ENCODE measurements at places on chromosomes 7 and 10.

DNA sequence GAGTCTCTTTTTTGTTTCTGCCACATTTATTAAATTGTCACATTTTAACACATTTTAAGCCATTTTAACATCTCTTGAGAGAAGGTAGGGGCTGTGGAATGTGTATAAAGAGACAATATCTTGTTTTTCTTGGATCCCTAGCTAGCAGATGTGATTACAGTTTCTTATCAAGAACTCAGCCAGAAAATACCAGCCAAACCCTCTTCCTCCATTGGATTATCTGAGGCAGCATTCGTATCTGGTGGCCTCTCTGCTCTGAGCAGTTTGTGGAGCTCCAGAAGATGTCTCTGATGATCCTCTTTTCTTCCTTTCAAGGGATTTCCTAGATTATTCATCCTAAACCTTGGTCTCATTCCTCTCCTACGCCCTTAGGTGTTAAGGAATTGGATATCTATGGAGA lies 35.3 kb upstream of the PFKFB3 start:
- DNase-seq: no peak

DNA sequence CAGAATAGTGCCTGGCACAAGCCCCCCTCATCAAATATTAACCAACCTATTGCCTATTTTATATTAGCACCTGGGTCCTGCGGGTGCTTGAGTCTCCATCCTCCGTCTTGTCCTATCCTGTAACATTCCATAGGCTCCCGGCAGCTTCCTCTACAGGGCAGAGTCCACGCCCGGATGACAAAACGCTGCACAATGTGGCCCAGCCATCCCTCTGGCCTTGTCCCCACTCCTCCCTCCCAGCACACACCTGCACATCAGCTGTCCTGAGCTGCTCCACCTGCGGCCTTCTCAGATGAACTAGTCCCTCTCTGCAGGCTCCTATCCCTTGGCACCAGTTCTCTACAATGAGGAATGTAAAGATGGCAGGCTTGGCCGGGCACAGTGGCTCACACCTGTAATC lies 153.5 kb upstream of the PDE1C start:
- DNase-seq: no peak

DNA sequence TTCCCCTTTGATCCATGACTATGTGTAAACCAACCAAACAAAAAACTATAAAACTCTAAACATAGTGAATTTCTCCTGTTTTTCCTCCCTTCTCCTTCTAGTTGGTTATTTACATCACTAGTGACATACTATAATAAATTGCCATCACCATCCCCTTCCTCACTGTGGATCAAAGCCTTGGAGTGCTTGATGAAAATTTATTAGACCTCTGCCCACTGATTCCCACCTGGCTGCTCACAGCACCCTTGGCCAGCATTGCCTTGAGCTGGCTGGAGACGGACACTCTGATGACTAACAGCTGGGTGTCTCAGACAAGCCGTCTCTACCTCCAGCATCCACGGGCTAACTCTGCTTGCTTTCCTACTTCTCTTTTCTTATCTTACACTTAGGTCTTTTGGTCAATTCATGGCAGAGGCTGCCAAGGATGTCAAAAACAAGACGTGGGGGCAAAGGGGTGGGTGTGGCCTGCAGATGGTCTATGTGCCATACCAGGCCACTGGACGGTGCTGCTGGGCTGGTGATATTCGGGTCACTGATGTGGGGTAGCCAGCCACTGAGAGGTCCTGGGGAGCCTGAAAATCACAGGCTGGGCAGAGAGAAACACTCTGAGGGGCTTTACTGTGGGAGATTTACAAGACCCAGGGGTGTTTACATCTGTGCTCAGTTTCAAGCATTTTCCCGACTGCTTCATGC lies 207.8 kb downstream of the TAX1BP1 start:
- no peak for DNase-seq

- DNase-seq: no peak
Measured at GRCh38 chr10:69899727-69900595, 98.3 kb downstream of the COL13A1 start.

- no peak for DNase-seq
Measured at GRCh38 chr10:89392974-89393373, 551 bp downstream of the IFIT1 start.

DNA sequence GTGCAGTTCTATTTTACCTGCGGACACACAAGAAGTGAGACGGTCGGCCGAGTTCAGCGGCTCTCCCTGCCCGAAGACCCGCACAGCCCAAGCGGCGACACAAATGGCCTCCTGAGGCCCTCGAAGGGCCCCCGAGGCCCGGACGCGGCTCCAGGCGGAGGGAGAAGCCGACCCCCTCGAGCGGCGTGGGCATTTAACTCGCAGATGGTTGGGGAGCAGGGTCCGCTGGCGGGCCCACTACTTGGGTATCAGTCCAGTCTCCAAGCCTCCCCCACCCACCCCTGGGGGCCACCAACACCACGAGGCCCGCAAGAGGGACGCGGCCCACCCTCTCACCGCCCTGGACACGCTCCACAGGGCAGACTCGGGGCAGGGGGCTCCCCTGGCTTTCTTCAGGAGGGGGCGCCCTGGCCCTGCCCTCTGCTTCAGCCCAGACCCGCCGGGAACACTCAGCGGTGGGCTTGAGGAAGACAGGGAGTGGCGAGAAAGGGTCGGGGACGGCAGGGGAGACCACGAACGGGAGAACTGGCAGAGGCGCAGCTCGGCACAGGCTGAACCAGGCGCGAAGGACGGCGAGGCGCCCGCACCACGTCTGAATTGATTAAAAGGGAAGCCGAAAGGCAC lies 1.7 kb downstream of the IGF2BP3 start:
- no peak for DNase-seq

- no peak for DNase-seq
Measured at GRCh38 chr7:70193514-70193913, 595.2 kb downstream of the AUTS2 start.

DNA sequence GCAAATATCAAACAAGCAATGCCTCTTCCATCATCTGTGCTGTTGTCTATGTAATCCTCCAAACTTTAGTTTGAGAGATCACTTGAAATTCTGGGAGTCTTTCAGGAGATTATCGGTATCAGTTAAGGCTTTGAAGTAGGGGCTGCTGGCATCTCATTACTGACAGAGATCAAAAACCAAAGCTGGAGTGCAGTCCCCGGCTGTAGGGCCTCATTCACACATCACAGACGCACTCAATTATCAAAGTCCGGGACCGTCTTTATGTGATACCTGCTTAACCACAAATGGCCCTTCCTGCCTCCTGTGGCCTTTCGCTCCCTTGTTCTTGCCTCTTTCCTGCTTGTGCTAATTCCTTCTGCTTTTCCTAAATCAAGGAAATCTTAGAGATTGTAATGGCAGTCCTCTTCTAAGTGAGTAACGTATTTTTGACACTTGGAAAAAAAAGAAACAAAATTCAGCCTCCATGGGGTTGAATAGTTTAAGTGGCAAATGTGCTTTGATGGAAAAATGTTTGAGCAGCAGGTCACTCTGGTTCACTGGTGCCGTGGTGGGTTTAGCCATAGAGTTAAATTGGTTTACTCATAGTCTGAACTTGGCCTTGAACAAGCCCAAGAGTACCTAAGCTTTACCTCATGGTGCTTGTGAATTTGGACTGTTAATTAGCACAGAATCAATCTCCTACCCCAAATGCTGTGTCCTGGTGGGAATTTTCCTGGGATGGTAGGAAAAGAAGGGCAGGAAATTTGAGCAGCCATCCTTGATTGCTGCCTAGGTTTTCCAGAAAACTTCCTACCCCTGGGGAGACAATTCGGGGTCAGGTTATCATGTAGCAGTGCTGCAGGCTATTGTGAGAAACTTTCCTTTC lies 178.9 kb upstream of the LYZL1 start:
- no peak for DNase-seq

GRCh38 chr10:1243486-1244234 lies 187.5 kb downstream of the WDR37 start:
- no peak for DNase-seq

DNA sequence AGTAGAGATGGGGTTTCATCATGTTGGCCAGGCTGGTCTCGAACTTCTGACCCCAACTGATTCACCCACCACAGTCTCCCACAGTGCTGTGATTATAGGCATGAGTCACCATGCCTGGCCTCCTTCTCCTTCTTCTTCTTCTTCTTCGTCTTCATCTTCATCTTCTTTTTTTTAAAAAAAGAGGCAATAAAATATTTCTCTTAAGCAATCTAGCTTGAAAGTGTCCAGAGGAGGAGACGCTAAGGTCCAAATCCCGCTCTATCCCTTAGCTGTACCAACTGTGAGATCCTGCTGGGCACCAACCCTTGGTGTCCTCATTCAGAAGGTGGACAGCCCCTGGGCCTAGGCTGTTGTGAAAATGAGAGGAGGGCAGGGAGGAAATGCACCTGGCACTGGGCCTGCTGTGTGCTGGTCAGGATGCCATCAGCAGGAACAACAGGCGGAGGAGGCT lies 13.9 kb upstream of the PSAP start:
- no peak for DNase-seq

DNA sequence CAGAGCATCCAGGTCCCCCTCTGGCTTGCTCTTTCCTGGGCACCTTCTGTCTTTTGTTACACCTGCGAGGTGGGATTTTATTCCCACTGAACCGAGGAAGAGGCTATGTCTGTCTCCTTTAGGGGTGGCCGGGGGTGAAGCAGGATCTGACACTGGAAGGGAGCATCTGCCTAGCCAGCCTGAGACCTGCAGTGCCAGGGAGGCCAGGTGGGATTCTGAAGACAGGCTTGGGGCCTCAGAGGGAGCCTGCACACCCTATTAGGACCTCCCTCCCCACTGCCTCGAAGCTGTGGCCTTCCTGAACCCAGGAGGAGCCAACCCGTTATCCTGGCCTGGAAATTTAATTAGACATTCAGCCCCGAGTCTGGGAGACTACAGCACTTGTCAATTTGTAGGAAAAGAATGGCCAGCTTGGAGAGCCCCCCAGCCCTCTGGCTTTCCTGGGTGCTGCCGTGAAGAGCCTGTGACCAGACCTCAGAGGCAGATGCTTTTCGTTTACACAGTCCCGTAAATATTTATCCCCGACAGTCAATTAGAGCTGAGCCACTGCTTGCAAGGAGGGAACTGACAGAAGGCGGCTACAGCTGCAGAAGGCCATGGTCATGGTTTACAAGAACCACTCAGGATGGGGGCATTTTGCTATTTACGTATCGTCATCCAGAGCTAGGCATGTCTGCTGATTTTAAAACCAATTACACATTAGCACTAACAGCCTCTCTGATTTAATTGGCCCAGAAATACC lies 19.7 kb downstream of the CHAT start:
- no peak for DNase-seq

GRCh38 chr7:26157520-26158105 lies 5.6 kb downstream of the NFE2L3 start:
- DNase-seq: no peak

- no peak for DNase-seq
Measured at GRCh38 chr10:43259213-43259991, 7.5 kb downstream of the RASGEF1A start.

DNA sequence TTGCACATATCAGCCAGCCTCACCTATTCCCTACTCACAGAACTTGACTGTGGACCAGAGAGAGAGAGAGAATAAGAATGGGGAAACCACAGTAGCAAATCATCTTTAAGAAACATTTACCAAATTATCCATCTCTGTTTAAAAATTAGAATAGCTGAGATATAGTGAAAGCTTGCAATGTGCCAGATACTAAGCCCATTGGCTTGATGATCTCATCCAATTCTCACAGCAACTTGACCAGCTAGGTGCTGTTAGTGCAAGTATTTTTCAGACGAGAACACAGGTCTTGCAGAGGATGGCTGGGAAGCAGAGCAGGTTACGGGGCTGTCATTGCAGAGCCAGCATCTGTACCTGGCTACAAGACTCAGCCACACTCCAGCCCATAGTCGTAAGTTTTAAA lies 50.9 kb downstream of the KLF6 start:
- DNase-seq: no peak

DNA sequence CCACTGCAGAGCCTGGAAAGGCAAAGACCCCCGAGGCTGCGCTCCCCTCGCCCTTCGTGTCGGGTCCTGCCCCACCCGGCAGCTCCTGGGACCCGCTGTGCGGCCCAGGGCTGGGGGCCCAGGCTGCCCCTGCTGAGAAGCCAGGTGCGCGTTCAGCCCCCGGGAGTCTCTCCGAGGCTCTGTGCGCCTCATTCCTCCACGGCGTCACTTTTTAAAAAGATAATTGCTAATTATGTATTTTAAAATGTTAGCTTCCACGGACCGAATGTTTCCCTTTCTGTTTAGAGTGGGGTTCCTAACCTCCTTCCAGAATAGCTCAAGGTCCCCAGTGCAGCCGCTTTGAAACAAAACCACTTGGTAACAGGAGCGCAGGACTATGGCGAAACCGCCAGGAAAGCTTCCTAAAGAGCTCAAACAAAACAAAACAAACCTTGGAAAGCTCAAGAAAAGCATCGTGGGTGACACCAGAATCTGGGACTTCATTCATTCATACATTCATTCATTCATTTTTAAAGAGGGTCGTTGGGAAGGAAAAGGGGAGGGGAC lies 45.6 kb downstream of the PDIA4 start:
- no peak for DNase-seq

GRCh38 chr7:151694441-151694827 lies 174.7 kb upstream of the RHEB start:
- no peak for DNase-seq

DNA sequence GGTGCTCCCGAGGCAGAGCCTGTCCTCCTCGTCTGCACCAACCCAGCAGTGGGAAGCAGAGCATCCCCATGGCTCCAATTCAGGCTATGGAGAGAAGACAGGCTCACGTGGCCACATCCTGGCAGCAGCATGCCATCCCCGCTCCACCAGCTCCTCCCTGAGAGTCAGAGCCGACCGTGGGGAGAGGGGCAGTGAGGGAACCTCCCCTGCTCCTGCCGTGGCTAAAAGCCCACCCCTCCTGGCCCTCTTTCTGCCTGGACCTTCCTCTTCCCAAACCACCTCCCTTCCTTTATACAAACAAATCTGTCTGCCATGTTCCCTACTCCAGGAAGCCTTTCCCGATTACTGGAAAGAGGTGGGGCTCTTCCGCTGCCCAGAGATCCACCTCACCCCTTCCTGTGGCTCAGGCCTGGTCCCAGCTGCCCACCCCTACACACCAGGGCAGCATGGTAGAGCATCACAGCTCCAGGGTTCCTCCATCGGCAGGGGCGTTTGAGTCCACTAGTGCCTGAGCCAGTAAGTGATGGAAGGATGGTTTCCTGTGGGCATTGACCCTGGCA lies 10.8 kb upstream of the AQP1 start:
- no peak for DNase-seq

GRCh38 chr7:29401769-29402168 lies 161.9 kb upstream of the PRR15 start:
- no peak for DNase-seq

DNA sequence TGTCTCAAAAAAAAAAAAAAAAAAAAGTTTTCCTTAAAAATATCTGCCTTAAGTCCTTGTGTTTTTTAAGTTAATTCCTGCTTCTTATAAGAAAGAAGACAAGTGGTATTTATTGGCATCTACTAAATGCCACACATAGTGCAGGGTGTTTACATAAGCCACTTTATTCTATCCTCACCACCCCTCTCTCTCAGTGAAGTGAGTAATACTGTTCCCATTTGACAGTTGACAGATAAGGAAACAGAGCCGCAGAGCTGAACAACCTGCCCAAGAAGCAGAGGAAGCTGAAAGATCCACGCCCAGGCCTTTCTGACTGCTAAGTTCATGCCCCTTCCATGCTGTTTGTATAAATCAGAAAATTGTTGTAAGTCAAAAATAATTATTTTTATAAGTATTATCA lies 54.1 kb downstream of the ABLIM1 start:
- DNase-seq: no peak

Measured in activated T-helper 1 cell treated with anti-CD3 and anti-CD28 coated beads, Interleukin-2, amount 50 U/mL, for 16 hours (primary cell).